ENCODE measurements at places on chromosomes 6 and 20. TPM values are rescaled to one million over a fixed set of nuclear protein-coding genes. Genes with fewer than 3 reads are reported as not detected.

- H3K27ac ChIP-seq = no peak overlapping the region
- H3K4me1 ChIP-seq = peaks cover 10% of the 10 kb centered on the region
- H3K4me3 ChIP-seq = no peak overlapping the region
- H3K36me3 ChIP-seq = no peaks in the 10 kb centered on the region
- H3K27me3 ChIP-seq = no peaks in the 10 kb centered on the region
These were observed 4.1 kb upstream of the AIF1 start for GRCh38 chr6:31610968-31611367.

DNA sequence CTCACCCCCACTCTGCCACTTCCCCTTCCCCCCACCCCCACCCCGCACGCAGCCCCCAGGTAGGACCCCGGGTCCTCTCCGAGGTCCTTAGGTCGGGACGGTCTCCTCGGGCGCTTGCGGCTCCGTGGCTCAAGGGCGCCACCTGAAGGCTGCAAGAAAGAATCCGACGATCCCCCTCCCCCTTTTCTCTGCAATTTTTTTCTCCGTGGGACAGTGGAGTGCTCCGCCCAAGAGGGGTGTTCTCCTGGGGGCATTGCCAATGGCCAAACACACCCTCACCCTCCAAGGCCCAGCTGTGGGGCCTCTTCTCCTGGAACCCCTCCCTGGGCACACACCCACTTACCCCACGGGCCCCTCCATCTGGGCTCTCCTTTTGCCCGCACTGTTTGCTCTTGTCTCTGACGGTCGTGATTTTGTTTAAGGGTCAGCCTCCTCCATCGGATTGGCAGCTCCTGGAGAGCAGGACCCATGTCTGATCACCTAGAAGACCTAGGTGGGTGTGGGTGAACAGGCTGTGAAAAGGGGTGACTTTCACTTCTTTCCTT lies 1.1 kb upstream of the TMEM74B start:
- H3K27me3 ChIP-seq = peaks cover 3% of the 10 kb centered on the region
- H3K27ac ChIP-seq = no peak overlapping the region
- peaks cover 14% of the 10 kb centered on the region for H3K4me1 ChIP-seq
- no peak for DNase-seq
- no peak overlapping the region for H3K4me3 ChIP-seq

The C6orf163 gene
- total RNA-seq = 4.1 TPM

- no peaks in the 10 kb centered on the region for H3K4me1 ChIP-seq
- DNase-seq = no peak
- no peak overlapping the region for H3K4me3 ChIP-seq
- no peaks in the 10 kb centered on the region for H3K27me3 ChIP-seq
These were observed 219.3 kb downstream of the DHX35 start for GRCh38 chr20:39181490-39181889.

The PIM1 gene
- 124 TPM for total RNA-seq

DNA sequence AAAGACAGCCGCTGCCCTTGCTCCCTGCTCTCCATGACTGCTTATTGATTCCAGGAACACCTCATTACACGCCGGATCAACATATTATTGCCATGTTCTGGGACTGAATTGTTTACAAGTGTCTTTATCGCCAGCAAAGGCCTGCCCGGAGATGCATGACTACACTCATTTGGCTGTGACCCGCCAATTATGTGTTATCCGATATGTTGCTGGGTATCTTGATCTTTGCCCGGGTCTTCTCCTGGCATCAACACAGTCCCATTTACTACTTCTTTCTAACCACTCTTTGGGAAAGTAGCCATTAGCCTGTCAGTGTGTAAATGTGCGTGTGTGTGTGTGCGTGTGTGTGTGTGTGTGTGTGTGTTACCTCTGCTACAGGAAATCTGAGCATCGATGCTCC lies 15.4 kb downstream of the LINC00237 start:
- no peaks in the 10 kb centered on the region for H3K4me1 ChIP-seq
- H3K27ac ChIP-seq = no peak overlapping the region
- peaks cover 12% of the 10 kb centered on the region for H3K27me3 ChIP-seq
- no peak overlapping the region for H3K4me3 ChIP-seq
- H3K36me3 ChIP-seq = no peaks in the 10 kb centered on the region
- DNase-seq = no peak

DNA sequence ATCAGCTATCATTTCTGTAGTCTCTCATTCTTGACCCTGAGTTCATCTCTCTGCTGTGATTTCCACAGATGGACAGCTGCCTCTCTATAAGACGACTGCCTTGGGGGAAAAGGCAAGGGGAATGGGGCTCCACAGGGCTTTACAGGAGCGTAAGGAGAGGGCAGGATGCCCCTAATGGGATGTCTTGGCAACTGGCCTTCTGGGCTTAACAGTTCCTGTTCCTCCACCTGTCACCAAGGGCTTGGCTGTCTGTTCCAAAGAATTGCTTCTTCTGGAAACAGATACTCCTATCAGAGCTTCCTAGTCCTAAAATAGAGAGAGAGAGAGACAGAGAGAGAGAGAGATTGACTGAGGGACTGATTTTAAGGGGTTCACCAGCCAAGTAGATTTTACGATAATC lies 181.9 kb downstream of the TMEM200A start:
- no peak overlapping the region for H3K4me3 ChIP-seq
- H3K27me3 ChIP-seq = no peaks in the 10 kb centered on the region
- no peak overlapping the region for H3K27ac ChIP-seq
- no peaks in the 10 kb centered on the region for H3K4me1 ChIP-seq

DNA sequence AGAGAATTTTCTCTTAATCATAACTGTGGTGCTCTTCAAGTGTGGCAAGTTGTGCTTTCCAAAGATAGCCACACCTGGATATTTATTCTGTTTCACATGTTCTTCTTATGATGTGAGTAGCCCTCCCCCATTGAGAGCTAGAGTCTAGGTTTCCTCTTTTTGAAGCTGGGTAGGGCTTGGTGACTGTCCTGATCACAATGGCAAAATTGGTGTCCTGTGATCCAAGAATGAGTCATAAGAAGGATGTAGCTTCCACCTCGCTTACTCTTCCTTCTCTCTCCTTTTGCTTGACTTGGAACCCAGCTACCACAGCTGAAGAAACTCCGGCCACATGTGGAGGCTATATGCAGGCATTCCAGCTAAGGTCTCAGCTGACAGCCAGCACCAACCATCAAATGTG lies 7.4 kb upstream of the IGF2R start:
- H3K4me1 ChIP-seq = no peaks in the 10 kb centered on the region
- no peak for DNase-seq
- no peak overlapping the region for H3K4me3 ChIP-seq
- H3K36me3 ChIP-seq = no peaks in the 10 kb centered on the region

GRCh38 chr20:40657526-40657925 lies 31.5 kb downstream of the MAFB start:
- H3K4me3 ChIP-seq = no peak overlapping the region
- no peaks in the 10 kb centered on the region for H3K4me1 ChIP-seq
- H3K27me3 ChIP-seq = no peaks in the 10 kb centered on the region

The LPIN3 gene
- 0.17 TPM for total RNA-seq

- no peaks in the 10 kb centered on the region for H3K4me1 ChIP-seq
- H3K27ac ChIP-seq = no peak overlapping the region
- H3K27me3 ChIP-seq = no peaks in the 10 kb centered on the region
- H3K4me3 ChIP-seq = no peak overlapping the region
- H3K36me3 ChIP-seq = no peaks in the 10 kb centered on the region
These were observed 622.6 kb upstream of the PTCHD4 start for GRCh38 chr6:48733581-48733980.

GRCh38 chr6:31830886-31831335 lies 3.4 kb downstream of the HSPA1B start:
- H3K27ac ChIP-seq = peak overlapping the region; percentile 53
- peaks cover 36% of the 10 kb centered on the region for H3K4me1 ChIP-seq
- H3K4me3 ChIP-seq = peak overlapping the region; percentile 40
- no peaks in the 10 kb centered on the region for H3K27me3 ChIP-seq
- H3K36me3 ChIP-seq = no peaks in the 10 kb centered on the region

The APCDD1L gene
- total RNA-seq = not detected

The ZSCAN16 gene
- total RNA-seq = 13.4 TPM

GRCh38 chr20:62575976-62576722 lies 66.2 kb upstream of the SLCO4A1 start:
- H3K36me3 ChIP-seq = no peaks in the 10 kb centered on the region
- H3K4me1 ChIP-seq = no peaks in the 10 kb centered on the region
- no peak for DNase-seq
- H3K27ac ChIP-seq = no peak overlapping the region

The MICAL1 gene
- total RNA-seq = 76.5 TPM

Measured in CD4-positive, alpha-beta memory T cell (primary cell).